Stimulated activated CD8-positive, alpha-beta memory T cell treated with anti-CD3 and anti-CD28 coated beads, Interleukin-12 subunit alpha, Interleukin-12 subunit beta, amount 100 ng/mL, for 1 hour (primary cell): ENCODE measurements at places on chromosomes 7 and 10.
A peak's percentile ranks its signal among the peaks of the same experiment; 100 is the strongest.

GRCh38 chr7:98051118-98051744 is 55.4 kb upstream of the LMTK2 start:
- peak; percentile 8 for DNase-seq

DNA sequence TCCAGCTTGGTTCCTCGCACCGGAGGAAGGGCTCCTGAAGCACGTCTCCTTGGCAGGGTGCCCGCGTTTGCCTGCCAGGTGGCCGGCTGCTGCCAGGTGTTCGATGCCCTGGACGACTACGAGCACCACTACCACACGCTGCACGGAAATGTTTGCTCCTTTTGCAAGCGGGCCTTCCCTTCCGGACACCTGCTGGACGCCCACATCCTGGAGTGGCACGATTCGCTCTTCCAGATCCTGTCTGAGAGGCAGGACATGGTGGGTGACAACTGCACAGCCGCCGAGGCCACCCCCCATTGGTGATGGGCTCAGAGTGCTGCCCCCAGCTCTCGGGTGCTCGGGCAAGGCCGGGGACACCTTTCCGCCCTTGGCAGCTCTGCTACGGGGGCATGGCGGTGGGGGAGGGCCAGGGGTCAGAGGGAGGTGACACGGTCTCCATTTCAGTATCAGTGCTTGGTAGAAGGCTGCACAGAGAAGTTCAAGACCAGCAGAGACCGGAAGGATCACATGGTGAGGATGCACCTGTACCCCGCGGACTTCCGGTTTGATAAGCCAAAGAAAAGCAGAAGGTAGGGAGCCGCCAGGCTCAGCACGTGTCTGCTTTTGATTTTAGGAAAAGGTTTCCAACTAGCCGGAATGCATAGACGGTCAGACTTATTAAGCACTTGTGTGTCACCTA is 1.1 kb downstream of the ZNF511 start:
- no peak for DNase-seq

DNA sequence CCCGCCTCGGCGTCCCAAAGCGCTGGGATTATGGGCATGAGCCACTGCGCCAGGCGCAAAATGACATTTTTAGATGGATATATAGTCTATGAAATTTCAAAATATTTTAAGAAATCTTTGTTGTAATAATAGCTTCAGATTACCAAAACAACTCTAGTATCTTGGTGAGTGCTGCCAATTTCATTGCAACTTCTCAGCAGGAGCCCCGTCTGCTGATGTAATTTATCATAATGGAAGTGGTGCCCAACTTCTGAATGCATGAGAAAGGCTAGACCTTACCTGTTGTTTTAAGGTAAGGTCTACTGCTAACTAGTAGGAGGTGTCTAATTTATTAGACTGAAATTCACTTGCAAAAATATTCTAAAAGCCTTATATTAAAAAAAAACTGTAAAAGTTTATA is 20.0 kb downstream of the PDSS1 start:
- DNase-seq = no peak

DNA sequence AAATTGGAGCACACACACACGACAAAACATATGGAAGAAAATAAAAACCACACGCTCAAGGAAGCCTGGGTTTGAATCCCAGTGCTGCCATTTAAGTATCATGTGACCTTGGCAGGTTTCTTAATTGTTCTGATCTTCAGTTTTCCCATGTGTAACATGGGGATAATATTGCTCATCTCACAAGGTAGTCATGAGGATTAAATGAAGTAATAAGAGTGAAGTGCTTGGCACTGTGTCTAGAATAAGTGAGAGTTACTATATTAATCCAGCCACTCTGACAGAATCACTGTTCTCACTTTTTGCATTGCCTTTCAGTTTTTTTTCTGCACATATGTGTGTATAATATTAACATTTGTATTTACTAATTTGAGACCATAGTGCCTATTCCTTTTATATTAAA is 43.3 kb downstream of the GOLGA7B start:
- DNase-seq = no peak

DNA sequence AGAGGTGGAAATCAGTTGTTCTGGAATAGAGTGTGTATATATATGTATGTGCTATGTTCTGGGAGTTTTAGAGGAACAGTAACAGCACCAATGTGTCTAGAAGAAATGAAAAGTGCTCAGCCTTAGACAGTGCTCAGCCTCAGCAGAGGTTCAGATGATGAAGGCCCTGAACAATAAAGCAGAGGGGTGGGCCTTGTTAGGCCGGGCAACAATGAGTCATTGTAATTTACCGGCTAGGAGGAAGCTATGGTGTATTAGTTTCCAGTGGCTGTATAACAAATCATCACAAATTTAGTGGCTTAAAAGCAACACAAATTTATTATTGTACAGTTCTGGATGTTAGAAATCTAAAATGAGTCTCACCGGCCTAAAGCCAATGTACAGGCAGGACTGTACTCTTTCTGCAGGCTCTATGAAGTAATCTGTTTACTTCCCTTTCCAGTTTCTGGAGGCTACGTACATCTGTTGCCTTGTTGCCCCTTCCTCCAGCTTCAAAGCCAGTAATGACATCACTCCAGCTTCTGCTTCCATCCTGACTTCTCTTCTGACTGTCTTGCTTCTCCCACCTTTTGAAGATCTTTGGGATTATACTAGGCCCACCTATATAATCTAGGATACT is 84.6 kb downstream of the CH25H start:
- no peak for DNase-seq

DNA sequence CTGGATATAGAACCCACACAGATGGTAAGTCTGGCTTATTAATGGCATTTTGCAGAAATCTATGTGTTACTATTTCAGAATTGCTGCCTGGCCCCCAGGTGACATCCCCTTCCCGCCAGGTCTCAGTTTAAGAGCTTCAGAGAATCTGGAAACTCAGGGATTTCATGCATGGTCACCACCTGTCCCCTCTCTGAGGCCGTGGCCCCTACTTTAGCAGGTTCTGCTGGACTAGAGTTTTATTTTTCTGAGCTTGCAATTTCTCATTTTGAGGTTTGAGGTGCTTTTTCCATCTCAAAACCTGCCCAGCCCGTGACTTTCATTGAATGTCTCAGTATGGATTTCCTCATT is 24.7 kb upstream of the GJD4 start:
- no peak for DNase-seq

DNA sequence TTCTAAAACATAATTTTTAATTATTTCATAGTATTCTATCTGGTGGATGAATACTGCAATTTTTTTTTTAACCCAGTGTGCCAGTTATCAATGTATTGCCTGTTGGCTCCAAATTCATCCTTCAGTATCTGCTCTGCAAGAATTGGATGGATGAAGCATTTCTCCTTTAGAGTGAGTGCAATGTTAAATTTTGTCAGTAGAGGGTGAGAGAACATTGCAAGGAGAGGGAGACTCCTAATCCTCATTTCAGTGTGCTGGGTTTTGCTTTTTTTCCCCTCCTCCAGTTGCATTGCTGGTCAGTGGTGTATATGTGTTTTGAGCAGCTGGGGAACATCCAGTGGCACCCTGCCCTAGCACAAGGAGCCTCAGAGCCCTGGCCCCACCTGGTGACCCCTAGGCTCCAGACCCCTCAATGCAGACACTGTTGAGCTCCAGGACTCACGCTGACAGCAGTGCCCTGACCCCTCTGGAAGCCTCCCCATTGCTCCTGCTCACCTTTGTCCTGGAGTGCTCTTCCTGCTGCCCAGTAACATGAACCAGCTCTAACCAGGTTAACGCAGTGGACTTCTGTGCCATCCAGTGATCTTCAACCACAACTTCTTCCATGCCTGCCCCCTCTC is 199.4 kb downstream of the USP6NL start:
- no peak for DNase-seq

GRCh38 chr7:38889872-38890432 is 19.0 kb downstream of the VPS41 start:
- no peak for DNase-seq

DNA sequence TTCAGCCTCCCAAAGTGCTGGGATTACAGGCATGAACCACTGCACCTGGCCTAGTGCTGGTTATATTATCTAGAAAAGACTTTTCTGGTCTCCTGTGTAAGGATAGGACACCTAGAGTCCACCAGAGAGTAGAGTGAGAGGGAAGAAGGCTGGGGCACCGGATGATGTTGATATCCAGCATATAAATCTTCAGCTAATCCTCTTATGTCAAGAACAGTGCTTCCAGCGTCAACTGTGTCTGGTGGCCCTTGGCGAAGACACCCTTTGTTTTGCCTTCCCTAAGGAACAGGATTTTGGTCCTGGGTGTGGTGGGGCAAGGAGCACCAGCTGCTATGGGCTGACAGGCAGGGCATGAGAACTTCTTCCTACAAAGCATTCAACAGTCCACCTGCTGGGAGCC is 16.3 kb upstream of the INMT start:
- no peak for DNase-seq

GRCh38 chr7:51619880-51620279 is 303.3 kb upstream of the COBL start:
- no peak for DNase-seq

DNA sequence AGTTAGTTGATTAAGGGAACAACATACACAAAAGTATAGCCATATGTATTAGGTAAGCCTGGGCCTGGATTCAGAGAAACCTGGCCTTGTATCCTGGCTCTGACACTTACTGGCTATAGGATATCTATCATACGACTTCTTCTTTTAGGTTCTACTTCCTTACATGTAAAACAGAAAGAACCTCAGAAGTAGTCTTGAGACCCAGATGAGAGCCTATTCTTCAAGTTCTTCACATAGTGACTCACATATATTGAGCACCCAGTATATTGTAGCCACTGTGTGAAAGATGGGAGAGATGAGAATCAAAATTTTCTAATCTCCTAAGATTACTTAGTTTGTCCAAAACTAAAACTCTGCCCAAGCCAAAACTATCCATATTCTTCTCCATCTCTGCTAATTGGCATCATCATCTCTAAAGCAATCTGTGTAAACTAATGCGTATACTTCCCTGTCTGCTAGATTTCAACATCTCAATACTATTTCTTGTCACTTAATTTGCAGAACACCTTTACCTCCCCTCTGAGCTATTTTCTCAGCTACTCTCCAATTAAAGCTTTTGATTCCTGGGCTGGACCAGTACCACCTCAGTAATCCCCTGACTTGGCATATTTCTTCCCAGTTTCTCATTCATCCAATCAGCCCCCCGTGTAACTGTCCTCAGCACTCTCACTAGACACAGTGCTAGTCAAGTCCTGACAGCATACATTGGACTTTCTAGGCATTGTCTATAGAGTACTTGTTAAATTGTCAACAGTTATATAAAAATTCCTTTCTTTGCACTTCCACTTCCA is 53.5 kb upstream of the MET start:
- DNase-seq = no peak

DNA sequence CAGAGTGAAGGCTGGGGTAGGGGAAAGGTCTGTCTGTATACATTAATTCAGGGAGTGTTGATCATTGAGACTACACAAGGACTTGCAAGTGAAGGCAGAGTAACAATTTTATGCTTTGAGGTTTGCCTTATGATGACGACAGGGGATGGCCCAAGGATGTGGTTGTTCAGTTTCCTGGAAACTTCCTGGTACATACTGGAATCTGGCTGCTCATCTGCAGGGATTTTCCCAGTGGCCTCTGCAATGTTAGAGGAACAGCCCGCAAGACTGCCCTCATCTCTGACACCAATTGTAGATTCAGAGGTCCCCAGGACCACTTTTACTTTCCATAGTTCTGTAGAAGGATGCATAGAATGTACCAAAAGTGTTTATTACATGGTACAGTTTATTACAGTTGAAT is 189.6 kb downstream of the TMEM178B start:
- no peak for DNase-seq

DNA sequence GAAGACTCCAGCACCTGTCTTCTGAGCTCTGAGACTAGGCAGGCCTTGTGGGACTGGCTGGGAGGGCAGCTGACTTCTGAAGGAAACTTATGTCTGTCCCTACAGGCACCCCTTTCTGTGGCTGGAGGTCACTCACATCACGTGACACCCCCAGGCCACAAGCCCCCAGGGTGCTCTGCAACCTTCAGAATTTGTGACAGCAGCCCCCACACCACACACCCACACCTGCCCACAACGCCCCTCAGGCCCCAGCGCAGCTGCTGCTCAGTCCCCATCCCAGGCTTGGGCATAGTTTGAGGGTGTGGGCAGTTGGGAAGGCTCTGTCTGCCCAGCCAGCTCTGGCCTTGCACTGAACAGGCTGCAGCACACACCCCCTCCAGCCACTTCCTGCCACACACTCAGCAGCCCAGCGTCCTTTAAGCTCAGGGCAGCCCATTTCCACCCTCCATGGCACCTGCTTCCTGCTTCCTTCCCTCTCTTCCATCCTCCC is 80.0 kb upstream of the UNC5B start:
- no peak for DNase-seq

GRCh38 chr7:662576-662975 is 63.9 kb upstream of the DNAAF5 start:
- DNase-seq = no peak

- no peak for DNase-seq
These were observed 158.4 kb upstream of the TMEM72 start for GRCh38 chr10:44752451-44753441.

- peak; percentile 13 for DNase-seq
These were observed 36.7 kb upstream of the UBE2H start for GRCh38 chr7:129989466-129989865.

DNA sequence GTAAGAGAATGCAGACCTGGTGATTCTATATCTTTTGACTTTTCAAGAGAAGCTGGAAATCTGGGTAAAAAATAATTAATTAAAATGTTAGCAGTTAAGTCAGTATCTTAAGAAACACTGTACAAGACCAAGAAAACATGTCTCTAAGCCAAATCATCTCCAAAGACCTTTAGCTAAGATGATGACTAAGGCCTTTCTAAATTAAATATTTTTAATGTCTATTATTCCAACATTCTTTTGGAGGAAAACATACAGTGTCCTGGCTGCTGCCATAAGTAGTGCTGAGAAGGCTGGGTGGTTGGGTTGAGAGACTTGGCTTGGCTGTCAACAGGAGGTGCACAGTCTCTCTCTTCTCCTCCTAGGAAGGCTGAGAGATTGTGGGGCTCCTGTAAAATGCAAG is 20.3 kb downstream of the STARD3NL start:
- no peak for DNase-seq

- DNase-seq = peak; percentile 15
These were observed 52.6 kb upstream of the FAM180A start for GRCh38 chr7:135801045-135801693.

GRCh38 chr10:3372281-3372680 is 199.7 kb upstream of the PITRM1 start:
- no peak for DNase-seq

- no peak for DNase-seq
These were observed 32.9 kb downstream of the TACC2 start for GRCh38 chr10:122021828-122022227.
